ENCODE measurements at places on chromosomes 5 and 9.
A peak's percentile ranks its signal among the peaks of the same experiment; 100 is the strongest.

- DNase-seq, result no peak
These were observed 201.7 kb downstream of the PAPPA start for GRCh38 chr9:116355153-116355921.

DNA sequence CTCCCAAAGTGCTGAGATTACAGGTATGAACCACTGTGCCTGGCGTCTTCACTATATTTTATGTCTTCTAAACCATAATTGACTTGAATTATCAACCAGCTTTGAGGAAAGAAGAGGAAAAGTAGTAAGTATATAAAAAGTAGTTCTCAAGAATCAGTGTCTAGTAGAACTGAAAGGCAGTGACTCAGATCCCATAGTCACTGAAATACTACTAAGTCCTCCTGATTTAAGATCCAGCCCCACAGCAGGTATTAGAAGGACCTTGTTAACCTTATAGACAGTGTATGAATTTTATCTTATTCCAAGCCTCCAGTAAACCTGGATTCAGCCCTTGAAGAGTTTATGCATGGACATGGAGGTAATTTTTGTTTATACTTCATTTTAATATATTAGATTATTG lies 31.5 kb downstream of the LNPEP start:
- no peak for DNase-seq

DNA sequence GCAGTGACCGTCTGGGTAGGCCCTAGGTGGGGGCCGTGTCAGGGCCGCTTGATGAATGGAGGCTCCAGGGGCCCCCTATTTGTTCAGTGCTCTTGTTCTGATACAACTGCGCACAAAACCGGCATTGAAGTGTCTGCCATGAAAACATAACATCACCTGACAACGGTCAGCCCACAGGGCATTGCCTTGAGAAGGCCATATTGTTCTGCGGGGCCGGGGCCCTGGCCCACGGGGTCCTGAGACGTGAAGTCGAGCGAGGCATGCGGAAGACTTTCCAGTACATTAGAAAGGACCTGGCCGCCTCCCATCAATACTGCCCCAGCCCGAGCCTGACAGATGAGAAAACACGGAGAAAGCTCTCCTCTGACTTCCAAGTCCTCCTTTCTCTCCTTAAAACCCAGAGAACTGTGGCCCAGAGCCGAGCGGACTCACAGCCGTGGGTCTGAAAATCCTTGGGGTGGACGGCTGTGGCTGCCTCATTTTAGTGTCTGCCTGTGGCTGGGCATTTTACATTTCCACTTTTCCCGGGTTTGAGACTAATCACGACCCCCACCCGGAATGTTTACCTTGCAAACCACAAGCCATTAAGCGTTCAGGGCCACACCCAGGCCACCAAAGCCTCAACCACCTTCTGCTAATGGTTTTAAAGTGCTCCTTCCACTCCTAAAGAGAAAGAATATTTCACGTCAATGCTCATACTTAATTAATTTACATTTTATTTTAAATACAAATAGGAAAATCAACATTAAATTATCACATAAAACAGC lies 391.0 kb upstream of the IRX2 start:
- no peak for DNase-seq

- peak; percentile 94 for DNase-seq
These were observed 49.0 kb downstream of the NPR3 start for GRCh38 chr5:32760091-32760509.

DNA sequence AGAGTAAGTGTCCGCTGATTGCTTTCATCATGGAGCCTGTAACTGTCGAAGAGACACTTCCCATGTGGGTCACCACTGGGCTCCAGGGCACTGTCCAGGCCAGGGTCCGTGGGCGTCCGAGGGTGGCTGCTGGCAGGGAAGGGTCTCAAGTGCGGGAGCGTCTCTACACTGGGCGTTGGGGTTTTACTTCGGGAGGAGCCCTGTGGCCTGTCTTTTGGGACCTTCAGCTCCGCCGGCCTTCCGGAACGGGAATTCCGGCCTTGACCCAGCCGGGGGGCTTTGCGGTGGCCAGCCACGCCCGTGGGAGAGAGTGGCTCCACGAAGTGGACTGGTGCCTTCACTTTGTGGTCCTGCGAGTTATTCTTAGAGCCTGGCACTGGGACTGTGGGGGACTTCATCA lies 86.2 kb downstream of the CAMSAP1 start:
- no peak for DNase-seq

DNA sequence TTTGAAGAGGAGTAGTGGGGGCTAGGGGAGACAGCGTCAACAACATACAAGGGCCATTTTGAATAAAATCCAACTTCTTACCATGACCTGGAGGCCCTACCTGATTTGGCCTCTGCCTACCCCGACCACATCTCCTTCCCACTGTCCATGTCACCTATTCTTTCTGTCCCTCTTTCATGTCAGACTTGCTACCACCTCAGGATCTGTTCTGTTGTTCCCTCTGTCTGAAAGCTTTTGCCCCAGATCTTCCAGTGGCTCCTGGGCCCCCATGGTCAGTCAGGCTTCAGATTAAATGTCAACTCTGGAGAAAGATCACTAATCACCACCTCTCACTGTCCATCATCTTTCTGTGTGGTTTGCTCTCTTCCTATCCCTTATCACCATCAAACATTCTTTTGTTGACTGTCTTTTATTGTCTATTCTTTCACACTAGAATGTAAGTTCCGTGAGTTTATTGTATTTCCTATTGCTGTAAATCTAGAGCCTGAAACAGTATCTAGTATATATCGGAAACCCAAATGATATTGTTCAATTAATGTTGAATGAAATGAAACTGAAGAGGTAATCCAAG lies 31.2 kb upstream of the APC start:
- DNase-seq, result no peak

GRCh38 chr9:121690316-121690715 lies 38.9 kb downstream of the DAB2IP start:
- no peak for DNase-seq

- no peak for DNase-seq
These were observed 18.9 kb downstream of the WHRN start for GRCh38 chr9:114486205-114486963.

- DNase-seq, result no peak
These were observed at the start of gene ELAVL2 for GRCh38 chr9:23826120-23826629. TSS of gene ELAVL2 (minus strand) at chr9:23826240. CDS start at chr9:23762234, 64,006 bp downstream.

DNA sequence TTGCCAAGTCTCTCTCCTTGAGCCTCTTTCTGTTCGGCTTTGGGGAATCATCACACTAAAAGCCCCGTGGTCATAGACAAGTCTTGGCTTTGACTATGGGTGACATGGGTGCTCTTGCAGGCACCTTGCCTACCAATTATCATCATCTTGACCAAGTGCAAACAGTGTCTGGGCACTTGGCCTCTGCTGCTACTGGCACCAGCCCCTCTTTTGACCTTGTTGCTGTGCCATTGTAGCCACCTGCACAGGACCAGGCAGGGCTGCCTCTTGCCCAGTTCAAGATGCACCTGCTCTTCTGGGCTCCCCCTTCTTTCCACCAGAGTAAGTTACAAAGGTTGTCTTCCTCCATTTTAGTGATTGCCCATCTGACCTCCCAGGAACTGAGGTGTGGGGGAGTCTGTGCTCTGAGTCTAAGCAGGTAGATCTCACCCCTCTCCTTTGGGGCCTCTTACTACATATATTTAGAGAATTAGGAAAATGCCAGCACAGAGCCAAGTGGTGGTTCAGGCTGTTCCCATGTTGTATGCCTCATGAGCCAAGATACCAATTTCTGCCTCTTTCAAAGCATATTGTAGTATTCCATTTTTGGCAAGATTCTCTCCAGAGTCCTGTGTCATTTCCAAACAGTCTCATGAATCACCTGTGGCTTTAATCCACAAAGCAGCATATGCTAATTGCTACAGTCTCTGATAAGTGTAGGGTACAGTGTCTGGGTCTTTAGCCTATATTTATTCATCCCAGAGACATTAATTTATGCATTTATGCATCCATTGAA lies 142.9 kb upstream of the DAP start:
- DNase-seq, result no peak

Data from HCEC 1CT (cell line).